ENCODE measurements at places on chromosomes 5 and 9.

DNA sequence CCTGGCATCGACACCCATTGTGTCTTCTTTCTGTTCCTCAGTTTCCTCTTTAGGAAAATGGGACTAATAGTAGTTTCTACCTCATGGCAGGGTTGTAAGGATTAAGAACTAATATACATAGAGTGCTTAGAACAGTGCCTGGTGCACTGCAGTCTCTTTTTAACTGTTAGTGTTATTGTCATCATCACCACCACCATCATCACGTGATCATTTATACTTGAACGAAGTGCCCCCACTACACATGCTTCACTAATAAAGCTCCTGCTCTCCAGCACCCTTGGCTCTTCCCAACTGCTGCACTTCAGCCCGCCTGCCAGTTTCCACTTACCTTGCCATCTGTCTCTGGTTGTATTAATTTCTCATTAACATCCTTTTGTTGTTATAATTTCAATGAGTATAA is 35.8 kb upstream of the MAST4 start:
- no peak for DNase-seq

DNA sequence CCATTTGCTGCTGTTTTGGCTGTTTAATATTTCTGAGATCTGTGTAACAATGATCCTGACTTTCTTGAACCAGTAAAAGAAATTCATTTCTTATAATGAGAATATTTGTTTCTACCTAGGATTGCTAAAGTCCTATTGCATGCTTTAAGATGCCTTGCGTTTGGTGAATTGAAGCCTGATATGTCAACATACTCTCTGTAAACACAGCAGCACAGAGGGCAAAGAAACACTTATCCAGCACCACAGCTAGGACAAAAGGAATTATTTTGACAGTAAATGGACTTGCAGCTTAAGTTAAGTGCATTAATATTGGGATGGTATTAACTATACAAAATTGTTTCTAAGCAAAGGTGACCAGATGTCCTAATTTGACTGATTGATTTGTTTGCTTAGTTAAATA is 2031.2 kb upstream of the CDH6 start:
- no peak for DNase-seq

GRCh38 chr9:14136646-14137370 is 177.1 kb downstream of the NFIB start:
- no peak for DNase-seq

- DNase-seq: no peak
Measured at GRCh38 chr5:27962198-27962597, 923.8 kb upstream of the CDH9 start.

- DNase-seq: no peak
Measured at GRCh38 chr5:68348447-68349222, 133.1 kb downstream of the PIK3R1 start.

- DNase-seq: no peak
Measured at GRCh38 chr9:133489253-133490190, 10.6 kb upstream of the SLC2A6 start.

DNA sequence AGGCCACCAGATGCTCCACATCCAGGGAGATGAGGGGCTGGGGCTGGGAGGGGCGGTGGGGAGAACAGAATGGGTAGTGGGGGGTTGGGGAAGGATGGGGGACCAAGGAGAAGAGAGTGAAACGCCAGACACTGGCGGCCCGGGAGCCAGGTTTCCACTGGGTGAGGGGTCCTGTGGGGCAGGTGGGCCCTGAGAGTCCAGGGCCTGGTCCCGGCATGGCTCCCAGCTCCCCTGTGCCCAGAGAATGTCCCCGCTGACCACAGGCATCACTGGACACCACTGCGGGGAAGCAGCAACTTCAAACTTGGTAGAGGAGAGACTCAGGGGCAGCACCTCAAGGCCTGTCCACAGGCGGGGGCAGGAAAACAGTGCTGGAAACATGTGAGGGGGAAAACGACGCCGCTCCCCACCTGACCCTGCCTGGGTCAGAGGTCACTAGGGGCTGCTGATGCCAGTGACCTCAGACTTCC is 13.2 kb downstream of the NINJ1 start:
- no peak for DNase-seq

- DNase-seq: peak; percentile 36
Measured at GRCh38 chr5:175288048-175288621, 155.8 kb downstream of the DRD1 start.

DNA sequence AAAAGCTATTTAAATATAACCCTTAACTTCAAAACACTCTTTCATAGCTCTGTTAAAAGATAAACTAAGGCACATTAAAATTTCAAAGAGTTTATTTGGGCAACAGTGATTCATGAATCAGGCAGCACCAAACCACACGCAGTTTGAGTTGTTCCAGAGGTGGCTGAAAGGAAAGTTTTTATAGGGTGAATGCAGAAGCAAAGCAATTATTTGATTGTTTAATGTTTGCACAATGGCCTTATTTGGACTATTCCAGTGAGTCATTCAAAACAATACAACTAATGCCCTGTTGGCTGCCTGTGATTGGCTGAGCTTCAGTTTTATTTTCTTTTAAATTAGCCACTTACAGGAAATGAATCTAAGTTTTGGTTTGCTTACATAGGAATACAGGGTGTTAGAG is 125.3 kb downstream of the CEP120 start:
- no peak for DNase-seq

DNA sequence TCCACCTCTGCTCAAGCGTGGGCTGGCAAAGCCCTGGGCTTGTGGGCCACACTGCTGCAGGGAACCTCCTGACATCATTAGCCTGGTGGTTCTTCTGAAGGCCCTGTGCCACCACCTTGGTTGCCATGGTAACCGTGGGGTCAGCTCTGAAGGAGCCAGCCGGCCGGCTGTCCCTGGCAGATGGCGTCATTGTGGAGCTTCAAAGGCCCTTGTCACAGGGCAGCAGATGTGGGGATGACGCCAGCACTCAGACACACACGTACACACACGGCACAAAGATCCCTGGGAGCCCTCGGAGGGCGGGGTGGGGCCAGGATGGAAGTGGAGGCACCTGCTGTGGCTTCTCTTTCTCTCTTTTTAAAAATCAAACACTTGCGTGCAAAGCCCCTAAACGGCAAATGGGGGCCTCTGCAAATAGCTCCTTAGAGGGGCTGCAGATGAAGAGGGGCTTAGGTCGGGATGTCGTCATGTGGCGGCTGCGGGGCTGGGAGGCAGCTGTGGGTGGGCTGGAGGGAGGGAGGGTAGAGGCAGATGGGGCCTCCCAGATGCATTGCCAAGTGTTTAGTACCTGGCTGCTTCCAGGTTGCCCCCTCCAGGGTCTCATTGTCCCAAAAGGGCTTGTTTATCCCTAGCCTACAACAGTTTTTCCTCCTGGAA is 19.5 kb upstream of the RPL26L1 start:
- DNase-seq: no peak

DNA sequence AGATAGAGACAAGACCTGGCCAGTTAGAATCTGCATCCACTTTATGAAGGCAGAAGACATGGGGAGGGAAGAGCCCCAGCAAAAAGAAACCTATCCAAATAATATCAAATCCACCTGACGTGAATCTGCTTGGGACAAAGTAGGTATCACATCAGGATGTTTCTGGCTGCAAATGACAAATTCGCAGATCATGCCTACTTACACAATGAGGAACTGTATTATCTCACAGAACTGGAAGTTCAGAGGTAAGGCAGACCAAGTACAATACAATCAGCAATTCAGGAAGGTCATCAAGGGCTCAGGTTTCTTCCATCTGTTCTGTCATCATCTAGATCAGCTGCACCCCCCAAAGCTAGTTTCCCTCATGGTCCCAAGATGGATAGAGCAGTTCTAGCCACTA is 13.2 kb upstream of the NR4A3 start:
- no peak for DNase-seq

DNA sequence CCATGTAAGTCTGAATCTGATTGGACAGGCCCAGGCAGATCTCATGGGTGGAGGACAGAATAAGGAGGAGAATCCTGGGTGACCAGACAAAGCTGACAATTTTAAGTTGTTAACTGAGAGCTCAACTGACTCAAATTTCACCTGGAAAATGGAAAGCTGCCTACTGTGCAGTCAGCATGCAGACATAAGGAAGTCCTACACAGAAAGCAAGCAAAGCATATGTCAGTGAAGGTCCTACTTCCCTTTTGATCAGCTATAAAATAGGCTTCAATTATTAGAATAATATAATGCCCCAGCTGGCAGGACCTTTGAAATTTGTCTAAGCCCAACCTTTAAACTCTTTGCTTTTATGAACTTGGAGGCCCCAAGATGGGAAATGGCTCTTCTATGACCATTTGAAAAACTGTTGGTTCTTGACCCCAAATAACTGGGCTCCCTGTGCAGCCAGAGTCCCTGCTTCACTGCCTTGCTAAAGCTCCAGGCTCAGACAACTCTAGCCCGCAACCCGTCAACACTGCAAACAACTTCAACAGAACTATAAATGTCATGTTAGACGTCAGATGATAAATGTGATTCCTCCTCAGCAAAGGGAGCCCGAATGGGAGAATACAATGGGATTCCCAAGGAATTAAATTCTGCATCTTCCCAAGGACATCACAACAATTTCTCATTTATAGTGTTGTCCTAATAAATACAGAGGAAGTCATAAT is 118.9 kb upstream of the ADRA1B start:
- DNase-seq: no peak

DNA sequence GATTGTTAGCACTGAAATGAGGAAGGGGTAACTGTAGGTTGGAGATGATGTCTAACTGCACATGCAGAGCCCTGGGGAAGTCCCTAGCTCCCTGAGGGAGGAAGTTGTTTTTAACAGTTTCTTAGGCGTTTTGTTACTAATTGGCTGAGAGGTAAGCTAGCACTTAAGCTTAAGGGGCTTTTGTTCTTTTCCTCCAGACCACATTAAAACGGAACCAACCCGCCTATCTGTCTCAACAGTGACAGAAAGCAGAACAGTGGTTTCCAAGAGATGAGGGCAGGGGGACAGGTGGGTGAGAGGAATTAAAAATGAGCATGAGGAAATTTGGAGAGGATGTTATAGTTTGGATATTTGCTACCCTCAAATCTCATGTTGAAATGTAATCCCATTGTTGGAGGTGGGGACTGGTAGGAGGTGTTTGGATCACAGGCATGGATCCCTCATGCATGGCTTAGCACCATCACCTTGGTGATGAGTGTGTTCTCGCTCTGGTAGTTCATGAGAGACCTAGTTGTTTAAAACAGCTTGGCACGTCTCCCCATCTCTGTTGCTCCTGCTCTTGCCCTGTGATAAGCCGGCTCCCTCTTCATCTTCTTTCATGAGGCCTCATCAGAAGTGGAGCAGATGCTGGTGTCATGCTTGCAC is 38.9 kb downstream of the LYRM7 start:
- DNase-seq: no peak

- DNase-seq: no peak
Measured at GRCh38 chr9:138045541-138046490, 168.2 kb downstream of the CACNA1B start.

GRCh38 chr9:75085640-75086039 is 2.3 kb downstream of the NMRK1 start:
- no peak for DNase-seq

GRCh38 chr9:105403552-105404248 is 44.1 kb upstream of the FSD1L start:
- no peak for DNase-seq

GRCh38 chr5:110909950-110910349 is 161.6 kb upstream of the TSLP start:
- no peak for DNase-seq
